ENCODE measurements at places on chromosomes 4 and X.

- DNase-seq: no peak
Observed at GRCh38 chr4:188091-188490, 63.8 kb downstream of the ZNF718 start.

GRCh38 chr4:125266901-125267604 is 47.7 kb upstream of the FAT4 start:
- DNase-seq: no peak

DNA sequence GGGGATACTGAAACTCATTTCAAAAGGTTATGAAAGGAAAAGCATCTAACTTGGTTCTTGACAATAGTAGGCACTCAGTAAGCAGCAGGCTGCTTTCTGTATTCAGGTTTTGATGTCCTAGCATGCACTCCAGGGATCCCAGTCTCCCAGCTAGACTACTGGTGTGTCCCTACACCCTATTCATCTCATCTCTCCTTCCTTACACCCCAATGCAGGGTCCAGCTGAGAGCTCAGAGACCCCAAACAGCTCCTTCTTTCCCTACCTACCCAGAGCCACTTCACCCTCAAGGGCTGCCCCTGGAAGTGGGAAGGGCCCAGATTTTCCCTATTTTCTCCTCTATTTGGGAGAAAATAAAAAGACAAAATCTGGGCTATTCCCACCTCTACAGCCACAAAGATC is 1.6 kb upstream of the EFNB1 start:
- DNase-seq: no peak

DNA sequence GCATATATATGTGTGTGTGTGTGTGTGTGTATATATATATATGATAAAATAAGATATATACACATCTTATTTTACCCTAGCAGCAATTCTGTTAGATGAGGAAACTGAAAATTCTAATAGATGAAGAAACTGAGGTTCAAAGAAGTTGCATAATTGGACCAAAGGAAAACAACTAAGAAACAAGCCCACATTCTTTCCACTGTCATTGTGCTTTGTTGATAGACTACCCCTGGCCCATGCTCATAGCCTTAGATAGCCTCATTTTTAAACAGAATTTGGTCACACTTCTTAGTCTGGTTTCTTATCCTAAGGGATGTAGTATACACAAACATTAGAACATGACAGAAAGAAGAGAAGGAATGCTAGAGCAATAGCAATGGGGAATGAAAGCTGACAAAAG is 138.8 kb downstream of the NDST3 start:
- no peak for DNase-seq

- no peak for DNase-seq
Observed at GRCh38 chr4:4693755-4694295, 152.0 kb upstream of the STX18 start.

GRCh38 chr4:39287223-39287622 is 78.9 kb downstream of the RFC1 start:
- no peak for DNase-seq

GRCh38 chrX:48908600-48908999 is 2.8 kb downstream of the SLC35A2 start:
- no peak for DNase-seq

DNA sequence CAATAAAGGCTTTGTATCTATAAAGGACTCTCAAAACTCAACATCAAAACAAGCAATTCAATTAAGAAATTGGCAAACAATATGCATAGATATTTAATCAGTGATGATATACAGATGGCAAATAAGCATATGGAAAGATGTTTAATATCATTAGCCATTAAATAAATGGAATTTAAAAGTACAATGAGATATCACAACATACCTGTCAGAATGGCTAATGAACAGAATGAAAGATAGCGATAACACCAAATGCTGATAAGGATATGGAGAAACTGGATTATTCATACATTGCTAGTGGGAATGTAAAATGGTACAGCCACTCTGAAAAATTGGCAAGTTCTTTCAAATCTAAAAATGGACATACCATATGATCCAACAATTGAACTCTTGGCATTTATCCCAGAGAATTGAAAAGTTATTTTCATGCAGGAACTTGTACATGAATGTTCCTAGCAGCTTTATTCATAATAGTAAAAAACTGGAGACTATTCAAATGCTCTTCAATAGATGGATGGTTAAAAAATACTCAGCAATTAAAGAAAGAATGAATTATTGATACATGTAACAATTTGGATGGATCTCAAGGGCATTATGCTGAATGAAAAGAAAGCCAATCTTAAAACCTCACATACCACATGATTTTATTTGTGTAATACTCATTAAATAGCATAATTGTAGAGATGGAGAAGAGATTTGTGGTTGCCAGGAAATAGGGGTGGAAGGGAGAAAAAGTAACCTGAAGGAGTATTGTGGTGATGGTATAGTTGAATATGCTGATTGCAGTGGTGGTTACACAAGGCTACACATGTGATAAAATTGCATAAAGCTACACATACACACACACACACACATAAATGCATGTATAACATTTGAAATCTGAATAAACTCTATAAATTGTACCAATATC is 45.9 kb upstream of the ALG13 start:
- DNase-seq: no peak

- DNase-seq: no peak
Observed at GRCh38 chr4:76341063-76341462, 34.5 kb downstream of the STBD1 start.

GRCh38 chrX:23513121-23513520 is 154.2 kb upstream of the PRDX4 start:
- DNase-seq: no peak

- no peak for DNase-seq
Observed at GRCh38 chr4:45580334-45580733, 543.5 kb downstream of the GABRG1 start.

GRCh38 chrX:71178908-71179307 is 34.3 kb downstream of the NLGN3 start:
- DNase-seq: peak; percentile 41

GRCh38 chr4:42732776-42733175 is 75.9 kb upstream of the ATP8A1 start:
- no peak for DNase-seq

DNA sequence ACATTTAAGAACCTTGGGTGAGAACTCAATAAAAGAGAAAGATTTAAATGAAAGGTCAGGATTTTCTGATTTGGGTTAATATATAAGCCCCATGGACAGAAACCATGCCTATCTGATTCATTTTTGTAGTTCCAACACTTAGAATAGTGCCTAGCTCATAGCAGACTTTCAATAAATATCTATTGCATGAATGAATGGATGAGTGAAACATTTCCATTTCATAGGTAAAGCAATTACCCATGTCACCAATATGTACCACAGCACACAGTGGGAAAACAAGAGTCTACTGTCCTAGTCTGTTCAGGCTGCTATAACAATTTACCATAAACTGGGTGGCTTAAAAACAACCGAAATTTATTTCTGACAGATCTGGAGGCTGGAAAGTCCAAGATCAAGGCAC is 63.9 kb upstream of the PTPN13 start:
- no peak for DNase-seq

GRCh38 chr4:140300271-140300970 is 73.0 kb upstream of the SCOC start:
- DNase-seq: no peak

- no peak for DNase-seq
Observed at GRCh38 chr4:101074326-101074725, 273.0 kb downstream of the PPP3CA start.

DNA sequence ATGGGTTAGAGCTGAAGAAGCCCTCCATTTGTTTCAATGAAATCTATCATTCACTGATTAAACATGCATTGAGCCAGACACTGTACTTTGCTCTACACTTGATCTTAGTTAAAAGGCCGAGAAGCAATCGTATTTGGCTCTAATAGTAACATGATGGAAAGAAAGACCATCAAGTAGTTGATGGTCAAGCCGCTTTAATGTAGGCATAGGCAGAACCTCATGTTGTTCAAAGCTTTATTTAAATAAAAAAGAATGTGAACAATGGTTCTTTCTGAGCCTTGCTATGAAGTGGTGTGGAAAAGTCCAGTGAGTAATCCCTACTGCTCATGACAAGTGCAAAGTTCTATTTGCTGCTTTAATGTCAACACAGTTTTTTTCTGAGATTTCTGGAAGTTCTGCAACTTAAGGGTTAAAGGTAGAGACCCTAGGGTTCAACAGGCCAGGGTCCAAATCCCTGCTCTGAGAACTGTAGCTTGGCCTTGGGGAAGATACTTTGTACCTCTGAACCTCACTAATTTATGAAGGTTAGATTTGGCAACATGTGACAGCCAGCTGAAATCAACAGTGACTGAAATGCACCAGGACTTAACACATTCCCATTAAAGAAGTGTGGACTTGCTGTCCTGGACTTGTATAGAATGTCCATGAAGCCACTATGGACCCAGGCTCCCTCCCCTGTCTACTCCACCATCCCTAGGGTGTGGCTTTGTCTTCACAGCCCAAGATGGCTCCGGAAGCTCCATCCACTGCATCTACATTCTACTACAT is 17.9 kb upstream of the LAP3 start:
- DNase-seq: no peak

GRCh38 chrX:139518475-139518874 is 12.1 kb upstream of the F9 start:
- no peak for DNase-seq

DNA sequence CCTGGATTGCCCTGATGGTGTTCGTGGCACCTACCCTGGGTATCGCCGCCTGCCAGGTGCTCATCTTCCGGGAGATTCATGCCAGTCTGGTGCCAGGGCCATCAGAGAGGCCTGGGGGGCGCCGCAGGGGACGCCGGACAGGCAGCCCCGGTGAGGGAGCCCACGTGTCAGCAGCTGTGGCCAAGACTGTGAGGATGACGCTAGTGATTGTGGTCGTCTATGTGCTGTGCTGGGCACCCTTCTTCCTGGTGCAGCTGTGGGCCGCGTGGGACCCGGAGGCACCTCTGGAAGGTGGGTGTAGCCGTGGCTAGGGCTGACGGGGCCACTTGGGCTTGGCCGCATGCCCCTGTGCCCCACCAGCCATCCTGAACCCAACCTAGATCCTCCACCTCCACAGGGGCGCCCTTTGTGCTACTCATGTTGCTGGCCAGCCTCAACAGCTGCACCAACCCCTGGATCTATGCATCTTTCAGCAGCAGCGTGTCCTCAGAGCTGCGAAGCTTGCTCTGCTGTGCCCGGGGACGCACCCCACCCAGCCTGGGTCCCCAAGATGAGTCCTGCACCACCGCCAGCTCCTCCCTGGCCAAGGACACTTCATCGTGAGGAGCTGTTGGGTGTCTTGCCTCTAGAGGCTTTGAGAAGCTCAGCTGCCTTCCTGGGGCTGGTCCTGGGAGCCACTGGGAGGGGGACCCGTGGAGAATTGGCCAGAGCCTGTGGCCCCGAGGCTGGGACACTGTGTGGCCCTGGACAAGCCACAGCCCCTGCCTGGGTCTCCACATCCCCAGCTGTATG is 1.8 kb downstream of the AVPR2 start:
- DNase-seq: no peak

DNA sequence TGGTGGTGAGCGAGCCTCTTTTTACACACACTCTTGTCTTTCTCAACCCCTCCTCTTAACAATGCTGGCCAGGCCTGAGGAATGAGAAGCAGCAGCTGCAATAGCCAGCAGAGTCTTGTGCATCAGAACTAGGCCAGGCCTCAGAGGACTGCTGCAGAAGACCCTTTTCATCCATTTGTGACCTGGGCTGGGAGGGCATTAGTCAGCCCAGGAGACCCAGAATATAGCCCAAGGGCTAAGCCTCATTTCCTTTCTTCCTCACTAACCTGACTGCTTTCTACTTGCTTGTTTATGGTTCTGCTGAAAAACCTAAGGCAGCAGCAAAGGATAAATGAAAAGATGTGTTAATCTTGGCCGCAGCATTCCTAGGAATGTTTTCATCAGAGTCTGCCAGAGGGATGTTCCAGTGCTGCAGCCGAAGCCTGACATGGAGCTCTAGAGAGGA is 254.7 kb upstream of the AR start:
- DNase-seq: no peak

DNA sequence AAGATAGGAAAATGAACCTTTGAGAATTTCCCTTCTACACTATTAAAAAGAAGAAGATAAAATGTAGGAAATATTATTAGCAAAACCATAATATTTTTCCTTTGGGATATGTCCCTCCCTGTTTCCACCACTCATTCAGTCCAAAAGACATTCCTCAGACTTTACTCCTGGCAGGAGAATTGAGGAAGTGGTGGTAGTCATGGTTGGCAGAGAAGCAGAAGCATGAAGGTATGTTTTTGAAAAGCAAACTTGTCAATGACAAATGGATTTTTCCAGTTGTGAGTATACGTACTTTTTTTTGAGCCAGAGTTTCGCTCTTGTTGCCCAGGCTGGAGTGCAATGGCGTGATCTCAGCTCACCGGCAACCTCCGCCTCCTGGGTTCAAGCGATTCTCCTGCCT is 13.7 kb downstream of the STAG2 start:
- DNase-seq: no peak

GRCh38 chr4:48224606-48225005 is 45.0 kb downstream of the TEC start:
- DNase-seq: no peak

DNA sequence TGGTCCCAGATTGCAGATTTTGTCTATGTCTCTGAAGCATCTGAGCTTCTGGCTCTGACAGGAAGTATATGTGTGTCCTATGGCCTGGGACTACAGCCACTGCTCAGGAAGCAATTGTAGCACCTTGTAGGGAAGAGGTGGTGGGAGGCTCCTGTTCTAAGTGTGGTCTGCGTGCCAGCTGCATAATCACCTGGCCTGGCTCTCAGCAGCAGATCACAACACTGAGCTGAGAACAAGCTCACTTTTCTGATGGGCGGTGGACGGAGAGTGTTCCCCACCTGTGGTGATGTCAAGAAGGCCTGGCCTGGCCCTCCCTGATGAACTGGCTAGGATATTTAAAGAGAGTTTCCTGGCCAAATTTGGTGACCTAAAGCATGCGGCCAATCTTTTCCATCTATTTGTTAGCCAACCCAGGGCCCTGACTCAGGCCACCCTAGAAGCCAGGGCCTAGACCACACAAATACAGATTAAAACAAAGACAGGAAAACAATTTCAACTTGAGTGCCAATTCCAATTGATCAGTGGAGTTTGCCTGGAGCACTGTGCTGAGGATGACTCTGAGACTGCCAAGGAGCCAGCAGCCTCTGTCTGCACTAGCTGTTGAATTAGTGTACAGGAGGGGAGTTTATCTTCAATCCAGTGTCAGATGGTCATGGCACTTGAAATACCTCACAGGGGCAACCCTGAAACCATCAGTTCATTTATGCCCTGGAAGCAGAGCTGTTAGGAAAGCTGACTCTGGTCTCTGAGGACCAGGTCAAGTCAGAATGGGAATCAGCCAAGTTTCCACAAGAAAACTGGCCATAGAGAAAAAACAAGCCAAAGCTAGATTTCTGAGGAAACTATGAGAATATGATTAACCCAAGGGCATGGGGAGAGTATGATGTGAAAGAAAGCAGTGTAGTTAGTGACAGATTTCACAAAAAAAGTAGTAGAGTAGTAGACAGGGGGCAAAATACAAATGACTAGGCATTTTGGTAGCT is 47.4 kb downstream of the PRDM5 start:
- DNase-seq: no peak

GRCh38 chr4:154389148-154389547 is 102.5 kb downstream of the DCHS2 start:
- no peak for DNase-seq

GRCh38 chr4:27789773-27790172 is 929.1 kb downstream of the STIM2 start:
- no peak for DNase-seq
